ENCODE measurements at places on chromosomes 6 and 20.

DNA sequence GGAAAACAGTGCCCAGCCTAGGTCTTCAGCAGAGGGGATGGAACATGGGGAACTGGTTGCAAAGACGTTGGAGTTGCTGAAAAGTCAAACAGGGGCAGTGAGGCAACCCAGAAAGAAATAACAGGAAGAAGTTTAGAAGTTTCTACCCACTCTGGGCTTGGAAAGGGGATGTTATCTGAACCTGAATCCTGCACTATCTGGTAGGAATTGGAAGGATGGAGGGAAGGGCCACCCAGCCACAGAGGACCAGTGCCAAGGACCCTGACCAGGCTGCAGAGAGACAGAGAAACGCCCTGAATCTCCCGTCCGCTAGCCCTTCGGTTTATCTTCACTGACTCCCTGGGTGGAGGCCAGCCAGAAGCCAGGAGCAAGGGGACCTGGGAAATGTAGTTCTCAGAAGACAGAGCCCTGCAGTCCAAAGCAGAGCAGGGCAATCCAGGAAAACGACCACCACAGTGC is 217.3 kb upstream of the RREB1 start:
- no peak for DNase-seq

GRCh38 chr6:36962874-36963273 is 8.3 kb downstream of the PI16 start:
- DNase-seq, result peak; percentile 56

DNA sequence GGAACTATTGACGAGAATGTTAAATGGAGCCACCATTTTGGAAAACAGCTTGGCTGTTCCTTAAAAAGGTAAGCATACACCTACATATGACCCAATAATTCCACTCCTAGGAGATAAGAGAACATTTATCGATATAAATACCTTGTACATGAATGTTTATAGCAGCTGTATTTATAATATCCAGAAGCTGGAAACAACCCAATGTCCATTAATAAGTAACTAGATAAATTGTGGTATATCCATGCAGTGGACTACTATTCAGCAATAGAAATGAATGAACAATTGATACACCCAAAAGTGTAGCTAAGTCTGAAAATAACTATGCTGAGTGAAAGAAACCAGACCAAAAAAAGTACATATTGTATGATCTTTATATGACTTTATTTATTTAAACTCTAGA is 42.2 kb upstream of the ADIG start:
- no peak for DNase-seq

GRCh38 chr6:22003287-22003686 is 293.5 kb downstream of the PRL start:
- no peak for DNase-seq

DNA sequence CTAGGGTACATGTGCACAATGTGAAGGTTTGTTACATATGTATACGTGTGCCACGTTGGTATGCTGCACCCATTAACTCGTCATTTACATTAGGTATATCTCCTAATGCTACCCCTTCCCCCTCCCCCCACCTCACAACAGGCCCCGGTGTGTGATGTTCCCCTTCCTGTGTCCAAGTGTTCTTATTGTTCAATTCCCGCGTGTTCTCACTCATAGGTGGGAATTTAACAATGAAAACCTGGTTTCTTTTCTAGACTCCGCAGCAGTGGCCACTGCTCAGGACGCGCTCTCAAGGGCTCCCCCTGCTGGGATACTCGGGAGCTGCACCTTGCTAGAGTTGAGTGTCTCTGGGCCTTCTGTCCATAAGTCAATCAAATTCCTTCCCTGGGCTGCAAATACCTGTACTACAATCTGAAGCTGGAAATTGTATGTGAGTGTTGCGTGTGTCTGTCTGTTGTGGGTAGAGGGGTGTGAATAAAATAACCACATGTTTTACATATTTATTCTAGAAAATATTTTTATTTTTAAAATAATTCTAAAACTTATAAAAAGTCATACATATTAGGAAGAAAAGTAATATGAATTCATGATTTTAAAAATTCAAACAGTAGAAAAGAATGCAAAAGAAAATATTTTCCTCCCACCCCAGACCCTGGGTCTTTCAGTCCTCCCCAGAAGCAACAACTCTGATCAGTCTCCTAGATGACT is 8.2 kb upstream of the CEP250 start:
- peak; percentile 78 for DNase-seq

DNA sequence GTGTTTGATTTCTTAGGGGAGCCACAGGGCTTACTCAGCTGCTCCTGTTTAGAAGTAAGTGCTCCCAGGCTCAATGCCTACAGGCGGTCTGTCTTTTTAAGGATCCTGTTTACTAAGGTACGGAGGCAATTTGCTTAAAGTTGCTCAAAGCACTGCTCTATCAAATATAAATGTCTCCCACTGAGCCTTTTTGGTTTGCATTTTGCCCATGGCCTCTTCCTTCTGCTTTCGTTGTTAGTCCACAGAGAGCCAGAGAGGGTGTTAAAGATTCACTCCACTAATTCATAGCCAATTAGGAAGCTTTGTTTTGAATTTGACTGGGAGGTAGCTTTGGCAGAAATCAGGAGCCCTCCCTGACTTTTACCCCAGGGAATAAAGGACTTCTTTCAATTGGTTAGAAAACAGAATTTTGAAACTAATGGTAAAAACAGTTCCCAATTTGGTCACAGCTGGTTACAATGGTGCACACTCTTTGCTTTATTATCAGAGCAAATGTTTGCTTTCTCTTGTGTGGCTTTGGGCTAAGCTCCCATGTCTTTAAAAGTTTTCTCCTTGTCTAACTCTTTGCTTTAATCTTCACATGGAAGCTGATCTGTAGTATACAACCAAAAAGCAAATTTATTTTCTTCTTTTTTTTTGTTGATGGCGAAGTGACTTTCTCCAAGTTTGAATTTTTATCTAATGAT is 126.2 kb downstream of the IMPG1 start:
- no peak for DNase-seq
